ENCODE measurements at places on chromosomes 4 and X. TPM values are rescaled to one million over a fixed set of nuclear protein-coding genes. Genes with fewer than 3 reads are reported as not detected.

- DNase-seq, result peak; percentile 33
Observed at GRCh38 chrX:115939070-115939469, 231.5 kb upstream of the AGTR2 start.

DNA sequence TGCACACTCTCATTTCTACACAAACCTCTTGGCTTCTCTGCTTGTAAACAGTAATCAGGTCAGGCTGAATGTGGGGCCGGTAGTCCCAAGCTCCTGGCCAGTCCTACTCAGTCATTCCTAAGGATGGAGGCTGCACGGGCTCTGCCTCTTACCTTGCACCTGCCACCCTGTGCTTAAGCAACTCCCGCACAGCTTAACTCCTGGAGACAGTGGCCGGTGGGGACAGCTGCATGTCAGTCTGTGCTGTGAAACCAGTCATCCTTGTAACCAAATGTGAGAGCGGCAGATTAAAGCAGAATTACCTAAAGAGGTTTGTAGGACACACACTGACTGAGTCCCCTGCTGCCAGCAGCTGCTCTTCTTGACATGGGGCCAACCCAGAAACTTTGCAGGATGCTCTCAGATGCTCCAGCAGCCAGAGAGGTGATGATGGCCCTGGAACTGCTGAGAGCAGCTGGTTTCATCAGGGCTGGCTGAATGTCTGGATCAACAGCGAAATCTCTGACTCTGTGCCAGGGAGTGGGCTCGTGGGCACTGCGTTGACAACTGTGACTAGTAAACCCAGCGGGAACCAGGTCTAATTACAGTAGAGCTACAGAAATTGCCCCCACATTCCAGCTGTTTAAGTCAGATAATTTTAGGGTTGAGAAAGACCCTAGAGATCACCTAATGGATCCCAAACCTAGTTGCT, 123.7 kb downstream of the ANAPC4 start:
- DNase-seq, result no peak

GRCh38 chr4:6126971-6127745, 73.2 kb downstream of the JAKMIP1 start:
- DNase-seq, result no peak

DNA sequence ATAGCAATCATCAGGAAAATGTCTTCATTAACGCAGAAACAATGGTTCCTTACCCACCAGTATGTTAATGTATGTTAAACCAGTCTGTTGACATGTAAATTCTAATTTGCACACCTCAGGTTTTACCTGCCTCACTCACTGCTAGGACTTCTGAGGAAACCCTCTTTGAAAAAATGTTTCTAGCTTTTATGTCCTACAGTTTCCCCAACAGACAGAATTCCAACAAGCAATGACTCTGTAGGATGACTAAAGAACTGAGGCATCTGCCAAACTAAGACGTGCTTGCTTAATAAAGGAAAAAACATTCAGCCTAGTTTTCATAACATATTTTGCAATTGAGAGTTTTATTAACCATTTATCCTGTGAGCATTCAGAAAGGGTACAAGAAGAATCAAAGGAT, 20.6 kb upstream of the SOX3 start:
- no peak for DNase-seq

GRCh38 chr4:120921456-120922380, 808 bp downstream of the PRDM5 start:
- no peak for DNase-seq

- DNase-seq, result no peak
Observed at GRCh38 chr4:53961351-53961750, 103.1 kb downstream of the CHIC2 start.

- no peak for DNase-seq
Observed at GRCh38 chr4:48902266-48902665, 4.3 kb downstream of the OCIAD2 start.

DNA sequence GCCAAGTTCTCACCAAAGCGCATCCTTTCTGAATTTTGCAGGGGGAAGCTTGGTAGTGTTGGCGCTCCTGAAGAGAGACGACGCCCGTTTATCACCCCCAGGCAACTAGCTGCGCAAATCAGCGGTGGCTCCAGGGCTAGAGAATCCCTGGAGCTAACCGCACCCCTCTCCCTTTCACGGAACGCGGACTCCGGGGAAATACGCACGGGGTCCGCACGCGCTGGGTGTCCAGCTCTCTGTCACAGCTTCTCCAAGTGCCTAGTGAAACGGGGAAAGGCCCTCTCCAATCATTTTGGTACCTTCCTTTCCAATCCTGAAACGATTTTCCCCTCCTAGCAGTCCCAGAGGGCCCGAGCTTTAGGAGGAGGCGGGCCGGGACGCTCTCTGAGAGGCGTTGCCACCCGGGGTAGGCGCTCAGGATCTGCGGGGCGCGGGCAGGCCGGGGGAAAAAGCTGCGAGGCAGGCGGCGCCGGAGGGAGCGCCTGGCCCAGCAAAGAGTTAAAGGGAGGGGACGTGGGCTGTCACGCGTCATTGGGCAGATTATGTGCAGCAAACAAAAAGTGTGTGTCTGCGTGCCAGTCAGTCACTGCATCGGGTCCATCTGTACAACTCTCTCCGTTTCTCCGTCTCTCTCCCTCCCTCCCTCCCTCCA, at the start of gene PRDM8:
Gene PRDM8, plus strand, starts transcription at position 582 of the 652 bp plus-strand sequence. CDS start 2,578 bp downstream, outside the sequence.
- DNase-seq, result no peak

- DNase-seq, result no peak
Observed at GRCh38 chrX:73214426-73215094, at the start of gene NAP1L2. Gene NAP1L2, minus strand, starts transcription at chrX:73214851. Its CDS starts 359 bp downstream, at chrX:73214492.

DNA sequence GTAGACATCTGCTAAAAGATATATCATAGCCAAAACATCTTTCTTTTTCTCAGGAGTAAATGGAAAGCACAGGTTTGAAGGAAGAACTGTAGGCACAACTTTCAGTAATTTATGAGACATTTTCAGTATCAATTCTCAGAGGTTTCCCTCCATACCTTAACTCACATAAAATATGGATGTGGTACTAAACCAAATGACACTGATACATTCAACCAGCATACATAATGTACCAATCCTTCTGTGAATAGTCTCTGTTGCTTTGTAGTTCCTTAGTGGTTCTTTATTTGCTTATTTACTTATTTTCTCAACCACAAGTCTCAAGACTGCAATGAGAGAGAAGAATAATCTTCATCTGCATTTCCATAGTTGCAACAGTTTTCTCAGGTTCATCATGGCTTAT, 96.1 kb downstream of the ARHGAP24 start:
- no peak for DNase-seq

GRCh38 chrX:154327038-154327820, 31.6 kb downstream of the TKTL1 start:
- DNase-seq, result no peak

DNA sequence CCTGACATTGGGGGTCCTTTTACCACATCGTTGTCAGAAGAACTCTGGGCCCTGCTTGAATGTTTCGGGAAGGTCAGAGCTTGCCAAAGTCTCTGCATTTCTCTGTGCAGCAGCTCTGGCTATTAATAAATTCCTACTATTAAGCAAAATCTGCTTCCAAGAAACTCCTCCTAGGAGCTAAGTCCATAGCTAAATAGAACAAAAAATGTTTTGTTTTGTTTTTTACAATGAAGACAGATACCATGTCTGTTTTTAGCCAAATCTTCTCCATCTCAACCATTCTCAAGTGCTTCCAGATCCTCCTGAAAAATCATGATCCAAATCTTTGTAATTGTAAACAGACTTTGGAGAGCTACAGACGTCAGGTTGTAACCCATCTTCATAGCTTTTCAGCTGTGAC, 161.6 kb downstream of the SPATA18 start:
- no peak for DNase-seq

DNA sequence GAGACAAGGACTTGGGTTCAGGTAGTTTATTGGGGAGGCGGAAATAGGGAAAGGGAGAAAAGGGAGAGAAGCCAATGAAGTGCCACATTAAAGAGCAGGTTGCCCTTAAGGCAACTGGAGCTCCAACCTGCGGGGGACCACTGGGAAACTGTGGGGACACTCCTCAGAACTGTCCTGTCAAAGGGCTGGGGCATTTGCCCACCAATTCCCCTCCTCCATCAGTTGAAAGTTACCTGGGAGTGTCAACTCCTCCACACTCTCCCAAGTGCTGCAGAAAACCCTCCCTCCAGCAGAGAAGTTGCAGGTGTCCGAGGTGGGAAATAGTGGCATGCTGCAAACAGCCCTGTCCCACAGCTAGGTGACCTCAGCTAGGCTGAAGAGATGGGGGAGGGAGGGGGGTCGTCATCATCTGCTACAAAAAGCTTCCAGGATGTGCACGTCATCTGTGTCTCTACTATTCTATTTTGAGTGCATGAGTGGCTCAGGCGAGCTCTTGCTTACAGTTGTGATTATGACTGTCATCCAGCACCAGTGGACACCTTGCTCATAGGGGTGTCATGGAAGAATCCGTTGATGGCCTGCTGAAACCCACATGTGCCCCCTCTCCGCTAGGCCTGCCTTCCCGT, 41.5 kb upstream of the XPNPEP2 start:
- no peak for DNase-seq

- no peak for DNase-seq
Observed at GRCh38 chrX:19658030-19658429, 142.7 kb upstream of the MAP3K15 start.

DNA sequence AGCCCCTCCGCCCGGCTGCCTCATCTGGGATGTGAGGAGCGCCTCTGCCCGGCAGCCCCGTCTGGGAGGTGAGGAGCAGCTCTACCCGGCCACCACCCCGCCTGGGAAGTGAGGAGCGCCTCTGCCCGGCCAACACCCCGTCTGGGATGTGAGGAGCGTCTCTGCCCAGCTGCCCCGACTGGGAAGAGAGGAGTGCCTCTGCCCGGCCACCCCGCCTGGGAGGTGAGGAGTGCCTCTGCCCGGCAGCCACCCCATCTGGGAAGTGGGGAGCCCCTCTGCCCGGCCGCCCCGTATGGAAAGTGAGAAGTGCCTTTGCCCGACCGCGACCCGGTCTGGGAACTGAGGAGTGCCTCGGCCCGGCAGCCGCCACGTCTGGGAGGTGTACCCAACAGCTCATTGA, 74.3 kb upstream of the TNIP3 start:
- no peak for DNase-seq

DNA sequence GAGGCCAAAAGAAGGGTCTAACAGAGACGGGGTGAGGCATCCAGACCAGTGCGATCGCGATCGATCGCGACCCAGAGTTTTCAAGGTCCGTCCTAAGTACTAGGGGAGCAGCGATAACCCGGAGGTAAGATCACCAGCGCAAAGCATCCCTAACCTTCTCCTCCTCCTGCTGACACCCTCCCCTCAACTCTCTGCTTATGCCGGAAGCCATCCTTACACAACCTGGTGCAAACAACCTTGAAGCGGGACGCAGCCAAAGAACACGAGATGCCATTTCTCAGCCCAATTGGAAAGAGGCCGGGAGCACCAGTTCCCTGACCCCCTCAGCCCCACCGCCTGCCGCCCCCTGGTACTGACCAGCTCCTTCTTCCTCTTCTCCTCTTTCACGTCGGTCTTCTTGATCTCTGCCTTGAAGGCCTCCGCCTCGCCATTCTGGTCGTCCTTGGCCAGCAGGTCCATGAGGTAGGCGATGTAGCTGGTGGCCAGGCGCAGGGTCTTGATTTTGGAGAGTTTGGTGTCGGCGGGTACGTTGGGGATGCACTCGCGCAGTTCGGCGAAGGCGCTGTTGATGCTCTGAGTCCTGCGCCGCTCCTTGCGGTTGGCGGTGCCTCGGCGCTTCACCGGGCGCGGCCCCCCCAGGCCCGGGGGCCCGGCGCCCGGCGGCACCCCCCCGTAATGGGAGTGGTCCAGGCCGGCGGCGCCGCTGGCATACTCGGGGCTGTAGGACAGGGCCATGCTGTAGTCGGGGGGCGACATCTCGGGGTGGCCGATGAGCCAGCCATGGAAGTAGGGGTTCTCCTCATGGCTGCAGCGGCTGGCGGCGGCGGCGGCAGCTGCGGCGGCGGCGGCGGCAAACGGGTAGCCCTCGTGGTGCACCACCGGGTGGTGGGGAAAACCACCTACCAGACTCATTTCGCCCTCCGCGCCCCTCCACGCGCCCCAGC, 1.4 kb downstream of the HAND2 start:
- no peak for DNase-seq

DNA sequence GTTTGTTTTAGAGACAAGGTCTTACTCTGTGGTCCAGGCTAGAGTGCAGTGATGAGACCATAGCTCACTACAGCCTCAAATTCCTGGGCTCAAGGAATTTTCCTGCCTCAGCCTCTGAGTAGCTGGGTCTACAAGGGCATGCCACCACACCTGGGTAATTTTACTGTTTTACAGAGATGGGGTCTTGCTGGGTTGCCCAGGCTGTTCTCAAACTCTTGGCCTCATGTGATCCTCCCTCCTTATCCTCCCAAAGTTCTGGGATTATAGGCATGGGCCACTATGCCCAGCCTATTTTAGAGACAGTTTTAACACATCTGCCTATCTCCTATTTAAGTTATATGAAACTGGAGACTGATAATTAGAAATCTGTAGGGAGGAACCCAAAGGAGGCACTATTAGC, 53.8 kb downstream of the SPRY1 start:
- no peak for DNase-seq

DNA sequence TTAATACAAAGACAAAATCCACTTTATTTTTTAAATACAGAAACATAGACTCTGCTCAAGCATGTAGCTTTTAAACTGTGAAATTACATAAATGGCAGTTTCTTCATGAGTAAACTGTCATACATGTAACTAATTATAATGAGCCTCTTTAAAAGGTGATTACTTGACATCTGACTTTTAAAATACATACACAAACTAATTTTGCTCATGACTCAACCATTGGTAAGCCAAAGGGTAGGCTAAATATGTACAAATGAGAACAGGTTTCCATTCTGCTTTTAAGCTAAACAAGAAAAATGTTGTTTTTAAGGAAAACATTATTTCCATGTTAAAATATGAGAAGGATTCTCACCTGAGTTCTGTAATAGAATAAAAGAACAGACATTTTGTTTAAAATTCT, 27.9 kb downstream of the CAMK2D start:
- DNase-seq, result no peak

DNA sequence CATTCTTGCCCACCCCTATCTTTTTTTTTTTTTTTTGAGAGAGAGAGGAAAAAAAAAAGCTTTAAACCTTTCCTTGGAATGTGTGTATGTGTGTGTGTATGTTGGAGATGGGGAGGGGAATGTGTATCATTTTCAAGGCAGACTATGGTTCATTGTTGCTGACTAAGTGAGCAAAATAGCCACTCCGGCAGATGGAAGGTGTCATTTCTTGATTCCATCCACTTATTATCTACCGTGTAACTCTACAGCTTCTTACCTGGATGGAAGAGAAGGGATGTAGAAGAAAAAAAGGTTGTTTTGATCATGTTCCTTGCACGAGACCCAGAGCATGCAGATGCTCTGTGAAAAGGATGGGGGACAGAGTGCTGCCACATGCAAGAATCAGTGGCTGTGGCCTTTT, 5.9 kb upstream of the GK2 start:
- no peak for DNase-seq

GRCh38 chrX:15977644-15978043, 123.0 kb upstream of the AP1S2 start:
- DNase-seq, result no peak

GRCh38 chrX:8731559-8732395, at the start of gene ANOS1:
Gene ANOS1, minus strand, starts transcription at chrX:8732137. Its CDS starts 101 bp downstream, at chrX:8732036.
- no peak for DNase-seq

The MAGEC1 gene
- polyA plus RNA-seq, result not detected

The AFAP1 gene
- 0.11 TPM for polyA plus RNA-seq

The AWAT2 gene
- not detected for polyA plus RNA-seq

The SSX4B gene
- polyA plus RNA-seq, result not detected

The OTUD5 gene
- polyA plus RNA-seq, result 11.2 TPM

The VCX3B gene
- polyA plus RNA-seq, result not detected

The C4orf51 gene
- not detected for polyA plus RNA-seq

The SLC49A3 gene
- polyA plus RNA-seq, result not detected

The GATA1 gene
- not detected for polyA plus RNA-seq

The FRMPD4 gene
- polyA plus RNA-seq, result not detected

All from GM12878 (cell line).